ENCODE measurements at places on chromosomes 1 and 21.
A peak's percentile ranks its signal among the peaks of the same experiment; 100 is the strongest.

GRCh38 chr1:118486199-118486598 is 301.2 kb upstream of the SPAG17 start:
- no peak for DNase-seq

DNA sequence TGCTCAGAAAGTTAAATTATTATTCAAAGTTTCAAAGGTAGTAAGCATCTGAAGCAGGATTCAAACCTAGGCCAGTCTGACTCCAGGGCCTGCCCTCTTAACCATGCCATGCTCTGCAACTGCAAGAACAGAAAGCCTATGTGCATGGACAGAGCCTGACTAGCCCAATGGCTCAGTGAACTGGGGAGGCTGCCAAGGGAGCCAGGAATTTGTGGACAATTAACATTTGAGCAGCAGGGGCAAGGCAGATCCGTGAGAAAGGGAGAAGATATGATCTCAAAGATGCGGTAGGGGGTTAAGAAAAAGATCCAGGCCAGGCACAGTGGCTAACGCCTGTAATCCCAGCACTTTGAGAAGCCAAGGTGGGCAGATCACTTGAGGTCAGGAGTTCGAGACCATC is 6.5 kb upstream of the ATP1A4 start:
- DNase-seq = no peak

GRCh38 chr1:200774735-200775444 is 36.2 kb downstream of the CAMSAP2 start:
- DNase-seq = peak; percentile 29

- no peak for DNase-seq
These were observed 42.1 kb upstream of the TP53BP2 start for GRCh38 chr1:223887747-223888418.

GRCh38 chr1:228978484-228979324 is 243.4 kb downstream of the RHOU start:
- DNase-seq = no peak

GRCh38 chr1:239112101-239112935 is 274.1 kb upstream of the CHRM3 start:
- no peak for DNase-seq

GRCh38 chr1:15455522-15455921 is 1.0 kb upstream of the CELA2A start:
- no peak for DNase-seq

DNA sequence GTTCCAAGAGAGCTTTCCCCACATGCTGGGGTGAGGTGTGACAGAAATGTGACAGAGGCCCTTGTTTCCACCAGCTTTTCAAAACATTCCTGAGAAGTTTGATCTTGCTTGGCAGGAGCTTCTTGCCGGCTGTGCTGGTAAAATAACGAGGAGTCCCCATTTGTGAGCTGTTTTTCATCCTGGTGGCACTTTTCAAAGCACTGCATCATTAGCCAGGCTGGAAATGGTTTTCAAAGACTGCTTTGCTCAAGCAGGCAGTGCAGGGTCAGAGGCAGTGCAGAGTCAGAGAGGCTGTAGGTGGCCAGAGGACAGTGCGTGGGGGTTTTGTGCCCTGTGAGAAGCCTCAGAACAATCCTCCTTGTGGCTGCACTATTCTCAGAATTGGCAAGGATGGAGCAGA is 75.8 kb upstream of the KCNA3 start:
- no peak for DNase-seq

Measured in GM20000 (cell line).